Smooth muscle cell of trachea (primary cell): ENCODE measurements at places on chromosomes 1 and 21. TPM values are rescaled to one million over a fixed set of nuclear protein-coding genes. Genes with fewer than 3 reads are reported as not detected.

The STXBP3 gene
- 60.2 and 75.3 TPM in 2 replicates for total RNA-seq

The MNDA gene
- not detected in 2 replicates for total RNA-seq

The FCGR3B gene
- total RNA-seq = not detected in 2 replicates

The HLX gene
- total RNA-seq = 2.6 and 8.9 TPM in 2 replicates

The C1orf116 gene
- not detected in 2 replicates for total RNA-seq

The GPR52 gene
- total RNA-seq = 0.50 and 1.5 TPM in 2 replicates

The CAMSAP2 gene
- total RNA-seq = 30.3 and 31.1 TPM in 2 replicates

The LEFTY1 gene
- total RNA-seq = not detected in 2 replicates

The LCE3A gene
- not detected in 2 replicates for total RNA-seq

The HOOK1 gene
- under 0.01 TPM in 1 of 2 replicates, not detected in the other for total RNA-seq

The AADACL3 gene
- not detected in 2 replicates for total RNA-seq

The ALPL gene
- total RNA-seq = 0.87 and 13.9 TPM in 2 replicates

The UMODL1 gene
- total RNA-seq = not detected in 2 replicates

The MIXL1 gene
- total RNA-seq = under 0.01 TPM in 1 of 2 replicates, not detected in the other

The C1QB gene
- not detected in 2 replicates for total RNA-seq

The SH2D1B gene
- not detected in 2 replicates for total RNA-seq

The CRP gene
- not detected in 2 replicates for total RNA-seq

The SHC1 gene
- 189 and 432 TPM in 2 replicates for total RNA-seq

The CFHR2 gene
- not detected in 2 replicates for total RNA-seq

The OR2L13 gene
- not detected in 2 replicates for total RNA-seq

The SIK1 gene
- total RNA-seq = 0.33 TPM in 1 of 2 replicates, not detected in the other

The ASPM gene
- total RNA-seq = 2.0 and 60.8 TPM in 2 replicates

The CFAP107 gene
- total RNA-seq = under 0.01 TPM in 1 of 2 replicates, not detected in the other

The GBP5 gene
- 0.17 and 0.87 TPM in 2 replicates for total RNA-seq

The PADI1 gene
- total RNA-seq = not detected in 2 replicates

The SAMSN1 gene
- 0.15 and 0.17 TPM in 2 replicates for total RNA-seq

The CCDC24 gene
- total RNA-seq = 3.6 and 3.8 TPM in 2 replicates

The NHLH1 gene
- not detected in 2 replicates for total RNA-seq

The TOMM20 gene
- 78.1 and 96.6 TPM in 2 replicates for total RNA-seq

The TEDDM1 gene
- not detected in 2 replicates for total RNA-seq

The A3GALT2 gene
- 0.44 TPM in 1 of 2 replicates, not detected in the other for total RNA-seq

The TNFRSF1B gene
- 25.6 and 43.0 TPM in 2 replicates for total RNA-seq

The AUNIP gene
- total RNA-seq = 0.33 and 1.0 TPM in 2 replicates

The GRIK1 gene
- not detected in 2 replicates for total RNA-seq

The RGS7 gene
- total RNA-seq = 1.9 and 2.5 TPM in 2 replicates

The OLIG2 gene
- total RNA-seq = not detected in 2 replicates

The RGS8 gene
- total RNA-seq = under 0.01 TPM in 1 of 2 replicates, not detected in the other

The ADGRL2 gene
- total RNA-seq = 78.4 and 112 TPM in 2 replicates

The NCF2 gene
- 0.15 and 0.50 TPM in 2 replicates for total RNA-seq

The HPCA gene
- not detected in 2 replicates for total RNA-seq

The DISC1 gene
- 3.0 and 3.5 TPM in 2 replicates for total RNA-seq

The GIPC2 gene
- 0.33 and 0.73 TPM in 2 replicates for total RNA-seq

The LRRC71 gene
- total RNA-seq = not detected in 2 replicates

The TPRG1L gene
- total RNA-seq = 20.7 and 35.1 TPM in 2 replicates

The IL20 gene
- not detected in 2 replicates for total RNA-seq

The KCNJ15 gene
- 0.58 and 1.7 TPM in 2 replicates for total RNA-seq

The SAMD11 gene
- 11.1 and 12.7 TPM in 2 replicates for total RNA-seq

The KANK4 gene
- 0.15 TPM in 1 of 2 replicates, not detected in the other for total RNA-seq

The VN1R5 gene
- not detected in 2 replicates for total RNA-seq

The NTMT2 gene
- not detected in 2 replicates for total RNA-seq

The TRIM46 gene
- total RNA-seq = 6.0 and 7.1 TPM in 2 replicates

The WDR64 gene
- total RNA-seq = not detected in 2 replicates

The OPRD1 gene
- total RNA-seq = under 0.01 TPM in 1 of 2 replicates, not detected in the other

The CITED4 gene
- 1.2 and 2.5 TPM in 2 replicates for total RNA-seq

The TINAGL1 gene
- 0.99 and 1.7 TPM in 2 replicates for total RNA-seq

The SELE gene
- total RNA-seq = 0.17 TPM in 1 of 2 replicates, not detected in the other
